ENCODE measurements at places on chromosomes 6 and 20. TPM values are rescaled to one million over a fixed set of nuclear protein-coding genes. Genes with fewer than 3 reads are reported as not detected.

DNA sequence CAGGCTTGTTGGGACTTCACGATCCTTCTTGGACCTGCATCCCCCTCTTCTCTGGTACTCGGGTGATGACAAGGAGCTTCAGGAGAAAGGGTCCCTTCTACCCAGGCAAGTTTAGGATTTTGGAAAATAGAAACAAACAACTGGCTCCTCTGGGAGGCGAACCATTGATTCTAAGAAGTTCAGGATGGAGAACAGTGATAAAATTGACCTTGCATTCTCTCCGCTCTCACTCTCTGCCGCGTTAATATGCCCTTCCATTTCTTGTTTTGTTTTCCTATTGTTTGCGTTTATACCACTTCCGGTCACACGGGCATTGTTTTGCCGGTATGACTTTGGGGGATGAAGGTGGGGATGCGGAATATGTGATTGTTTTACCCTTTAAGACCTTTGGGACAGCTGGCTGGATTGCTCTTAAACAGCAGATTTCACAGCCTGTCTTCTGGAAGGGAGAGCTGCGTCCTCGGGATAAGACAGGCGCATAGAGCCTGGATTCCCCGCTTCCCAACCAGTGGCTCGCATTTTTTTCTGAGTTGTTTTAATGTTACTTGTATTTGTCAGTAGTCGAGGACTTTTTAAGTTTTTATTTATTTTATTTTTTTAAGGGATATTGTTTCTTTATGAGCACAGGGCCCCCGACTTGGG is 144.3 kb upstream of the ZNF184 start:
- H3K4me1 ChIP-seq = no peaks in the 10 kb centered on the region
- peaks cover 73% of the 10 kb centered on the region for H3K27me3 ChIP-seq
- no peaks in the 10 kb centered on the region for H3K36me3 ChIP-seq
- DNase-seq = no peak
- H3K27ac ChIP-seq = no peak overlapping the region

- no peaks in the 10 kb centered on the region for H3K36me3 ChIP-seq
- H3K27me3 ChIP-seq = no peaks in the 10 kb centered on the region
- no peak for DNase-seq
- H3K27ac ChIP-seq = no peak overlapping the region
Measured at GRCh38 chr6:29071831-29072723, 15.0 kb downstream of the OR2B3 start.

- H3K36me3 ChIP-seq = no peaks in the 10 kb centered on the region
- H3K27me3 ChIP-seq = no peaks in the 10 kb centered on the region
- peaks cover 41% of the 10 kb centered on the region for H3K4me1 ChIP-seq
- H3K4me3 ChIP-seq = no peak overlapping the region
Measured at GRCh38 chr6:148398678-148399077, 56.0 kb downstream of the SASH1 start.

- peaks cover 8% of the 10 kb centered on the region for H3K36me3 ChIP-seq
- H3K27ac ChIP-seq = no peak overlapping the region
- no peaks in the 10 kb centered on the region for H3K27me3 ChIP-seq
Measured at GRCh38 chr6:111661541-111662061, 55.9 kb upstream of the TRAF3IP2 start.

- H3K4me1 ChIP-seq = no peaks in the 10 kb centered on the region
- no peaks in the 10 kb centered on the region for H3K36me3 ChIP-seq
- no peak for DNase-seq
- no peaks in the 10 kb centered on the region for H3K27me3 ChIP-seq
- H3K4me3 ChIP-seq = no peak overlapping the region
- no peak overlapping the region for H3K27ac ChIP-seq
Measured at GRCh38 chr6:64049736-64050135, 414.1 kb downstream of the PHF3 start.

DNA sequence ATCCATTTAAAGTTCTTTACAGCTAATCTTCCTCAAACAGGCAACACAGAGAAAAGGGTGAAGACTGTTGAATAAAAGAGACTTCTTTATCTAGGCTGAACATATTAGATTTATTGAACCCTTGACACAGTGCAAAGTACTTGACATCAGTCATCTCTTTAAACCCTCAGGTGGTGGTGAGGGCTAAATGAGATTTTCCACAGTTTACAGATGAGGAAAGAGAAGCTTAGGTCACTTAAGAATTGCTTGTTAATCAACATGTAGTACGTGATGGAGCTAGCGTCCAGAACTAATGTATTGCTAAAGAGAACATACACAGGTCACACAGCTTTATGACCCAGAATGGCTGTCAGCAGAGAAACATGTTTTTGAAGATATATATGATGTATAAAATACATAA is 193.4 kb upstream of the LAMP5 start:
- H3K36me3 ChIP-seq = no peaks in the 10 kb centered on the region
- no peak overlapping the region for H3K4me3 ChIP-seq
- no peak overlapping the region for H3K27ac ChIP-seq
- no peaks in the 10 kb centered on the region for H3K27me3 ChIP-seq

GRCh38 chr6:45655745-45656476 is 278.2 kb upstream of the SUPT3H start:
- H3K27ac ChIP-seq = no peak overlapping the region
- H3K4me3 ChIP-seq = no peak overlapping the region
- H3K27me3 ChIP-seq = no peaks in the 10 kb centered on the region
- no peaks in the 10 kb centered on the region for H3K4me1 ChIP-seq

GRCh38 chr6:50145125-50145524 is 95.4 kb upstream of the DEFB112 start:
- DNase-seq = no peak
- no peaks in the 10 kb centered on the region for H3K4me1 ChIP-seq
- no peaks in the 10 kb centered on the region for H3K36me3 ChIP-seq
- H3K27ac ChIP-seq = no peak overlapping the region

Gene BPIFB1
- total RNA-seq = 0.67 TPM

Gene RAET1L
- total RNA-seq = not detected

Gene FILIP1
- total RNA-seq = 21.6 TPM

Data from upper lobe of right lung (tissue), 1 donor.